Neural crest cell (in vitro differentiated cells): ENCODE measurements at places on chromosomes 11 and 22. TPM values are rescaled to one million over a fixed set of nuclear protein-coding genes. Genes with fewer than 3 reads are reported as not detected.

PARVA gene
- 36.2 and 40.0 TPM in 2 replicates for total RNA-seq

DNA sequence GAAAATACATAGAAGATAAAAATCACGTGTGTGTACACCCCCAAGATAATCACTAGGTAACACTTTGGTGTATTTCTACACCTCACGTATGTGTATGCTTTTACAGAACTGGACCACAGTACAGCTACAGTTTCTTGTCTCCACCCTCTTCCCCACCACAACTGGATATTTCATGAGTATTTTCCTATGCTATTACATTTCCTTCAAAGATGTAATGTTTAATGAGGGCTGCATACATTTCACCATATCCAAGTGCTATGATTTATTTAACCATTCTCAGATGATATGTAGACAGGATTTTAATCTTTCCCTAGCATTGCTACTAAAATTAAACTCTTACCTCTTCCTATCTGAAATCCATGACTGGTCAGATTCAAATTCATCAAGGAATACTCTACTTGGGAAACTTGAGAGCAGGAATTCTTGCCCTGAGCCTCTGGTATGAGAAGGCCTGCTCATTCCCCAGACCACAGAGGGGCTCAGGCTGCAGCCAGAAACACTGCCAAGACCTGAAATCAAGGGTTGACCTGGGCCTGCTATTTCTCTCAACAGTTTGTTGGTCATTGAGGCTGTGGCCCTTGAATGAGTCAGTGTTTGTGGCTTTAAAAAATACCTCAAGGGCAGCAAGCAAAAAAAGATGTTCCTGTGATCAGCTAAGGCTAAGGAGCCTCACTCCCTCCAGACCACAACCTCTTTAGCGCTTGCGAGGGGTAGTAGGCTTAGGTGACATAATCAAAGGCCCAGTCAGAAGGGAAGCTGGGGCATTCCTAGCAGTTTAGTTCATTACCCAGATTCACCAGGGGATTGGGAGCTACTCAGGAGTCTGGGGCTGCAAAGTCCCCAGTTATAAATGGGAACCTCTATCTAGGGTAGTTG, 55.5 kb downstream of the ABTB2 start:
- H3K27ac ChIP-seq: no peak overlapping the region
- H3K27me3 ChIP-seq: no peaks in the 10 kb centered on the region
- peaks cover 31% of the 10 kb centered on the region for H3K4me1 ChIP-seq

- DNase-seq: no peak
- H3K36me3 ChIP-seq: no peaks in the 10 kb centered on the region
- H3K4me3 ChIP-seq: no peak overlapping the region
- H3K27me3 ChIP-seq: no peaks in the 10 kb centered on the region
- no peak overlapping the region for H3K27ac ChIP-seq
Observed at GRCh38 chr11:11229647-11230046, 123.4 kb downstream of the CSNK2A3 start.

DNA sequence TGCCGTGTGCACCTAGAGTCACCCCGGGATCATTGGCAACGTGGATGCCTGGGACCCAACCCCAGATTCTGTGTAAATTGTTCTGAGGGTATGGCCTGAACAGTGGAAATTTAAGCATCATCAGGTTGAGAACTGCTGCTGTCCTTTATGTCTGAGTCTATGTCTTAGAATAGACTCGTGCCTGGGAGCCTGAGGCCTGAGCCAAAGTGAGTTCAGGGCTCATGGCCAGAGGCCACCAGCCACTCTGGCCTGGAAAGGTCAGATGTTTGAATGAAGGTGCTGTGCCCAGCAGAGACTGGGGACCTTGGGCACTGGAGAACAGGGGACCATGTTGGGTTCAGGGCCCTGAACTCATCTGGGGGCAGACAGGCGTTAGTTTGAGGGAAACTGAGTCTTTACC, 91.1 kb downstream of the MYO18B start:
- no peak overlapping the region for H3K4me3 ChIP-seq
- no peak overlapping the region for H3K27ac ChIP-seq
- DNase-seq: no peak
- H3K4me1 ChIP-seq: no peaks in the 10 kb centered on the region
- no peaks in the 10 kb centered on the region for H3K36me3 ChIP-seq
